ENCODE measurements at places on chromosomes 6 and 20.

DNA sequence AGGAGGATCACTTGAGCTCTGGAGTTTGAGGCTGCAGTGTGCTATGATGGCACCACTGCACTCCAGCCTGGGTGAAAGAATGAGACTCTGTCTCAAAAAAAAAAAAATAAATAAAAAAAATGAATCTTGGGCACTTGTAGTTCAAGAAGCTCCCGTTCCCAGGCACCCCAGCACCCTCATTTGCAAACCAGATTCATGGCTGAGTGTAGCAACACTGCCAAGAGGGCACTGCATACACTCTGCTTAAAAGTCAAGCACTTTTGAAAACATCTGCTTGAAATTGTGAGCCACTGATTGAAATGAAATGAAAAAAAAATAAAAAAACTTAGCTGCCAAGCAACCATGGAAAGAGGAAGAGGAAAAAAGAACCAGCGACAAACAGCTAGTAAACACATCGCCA lies 124.7 kb upstream of the SASH1 start:
- no peak for DNase-seq

- no peak for DNase-seq
These were observed 3.8 kb upstream of the SOX18 start for GRCh38 chr20:64052987-64053840.

DNA sequence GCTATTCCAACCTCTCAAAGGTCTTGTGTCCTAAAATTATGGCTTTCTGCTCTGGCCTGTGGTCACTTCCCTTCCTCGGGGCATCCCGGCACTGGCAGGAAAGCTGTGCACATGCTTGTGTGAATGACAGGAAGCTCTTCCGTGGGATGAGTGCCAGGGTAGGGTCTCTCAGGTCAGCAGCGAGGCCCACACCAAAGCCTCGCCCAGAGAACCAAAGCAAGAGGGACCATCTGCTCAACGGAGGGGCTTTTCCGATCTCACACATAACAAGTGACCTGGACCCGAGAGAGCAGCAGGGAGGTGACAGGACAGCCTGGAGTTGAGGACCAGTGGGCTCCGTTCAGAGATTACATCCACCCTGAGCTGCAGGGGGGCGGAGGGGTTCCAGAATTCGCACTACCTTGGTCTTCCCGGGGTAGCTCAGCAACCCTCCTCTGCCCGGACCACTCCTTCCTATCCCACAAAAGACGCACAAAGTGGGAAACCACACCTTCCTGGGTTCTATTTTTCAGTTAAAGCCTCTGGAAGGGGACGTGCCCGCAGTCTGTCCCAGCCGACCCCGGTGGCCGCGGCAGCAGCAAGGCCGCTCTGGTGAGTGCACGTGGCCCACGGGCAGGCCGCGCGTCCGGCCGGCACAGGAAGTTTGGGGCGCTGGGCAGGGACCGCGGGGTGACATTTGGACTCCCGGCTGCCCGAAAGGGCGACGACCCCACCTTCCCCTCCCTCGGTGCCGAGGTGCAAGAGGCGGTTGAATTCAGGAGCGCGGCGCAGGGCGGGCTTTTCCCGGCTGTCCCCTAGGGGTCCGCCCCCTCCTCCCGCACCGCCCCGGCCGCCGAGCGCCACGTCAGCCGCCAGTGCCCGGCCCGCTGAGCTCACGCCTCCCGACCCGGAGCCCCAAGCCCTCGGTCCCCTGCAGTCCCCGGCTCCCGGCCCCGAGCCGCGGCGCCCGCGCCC lies 988 bp downstream of the TXNDC5 start:
- peak; percentile 9 for DNase-seq

GRCh38 chr20:47998736-47999135 lies 213.5 kb upstream of the SULF2 start:
- no peak for DNase-seq
